Activated T-cell treated with anti-CD3 and anti-CD28 coated beads for 48 hours (primary cell): ENCODE measurements at places on chromosomes 1 and 21.

- DNase-seq: no peak
These were observed 297.2 kb downstream of the AJAP1 start for GRCh38 chr1:4951601-4952000.

- no peak for DNase-seq
These were observed 4.7 kb downstream of the SNAPIN start for GRCh38 chr1:153663211-153663610.

DNA sequence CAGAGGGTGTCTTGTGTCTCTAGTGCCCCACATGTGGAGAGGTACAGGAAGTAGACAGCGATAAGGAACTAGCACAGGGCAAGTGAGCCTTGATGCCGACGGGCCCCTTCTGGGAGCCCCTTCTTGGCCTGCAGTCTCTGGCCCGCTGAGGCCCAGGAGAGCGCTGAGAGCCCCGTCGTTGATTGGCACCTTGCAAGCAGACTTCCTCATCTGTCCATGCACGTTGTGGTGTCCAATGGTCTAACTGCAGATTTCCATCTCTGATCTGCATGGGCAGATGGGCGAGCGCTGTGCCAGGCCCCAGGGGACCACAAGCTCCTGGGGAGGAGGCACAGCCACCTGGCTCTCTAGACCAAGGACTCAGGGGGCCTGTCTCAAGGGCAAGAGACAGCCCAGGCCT is 32.4 kb downstream of the PLEKHA6 start:
- no peak for DNase-seq

GRCh38 chr1:211735208-211736170 is 60.1 kb upstream of the NEK2 start:
- no peak for DNase-seq

GRCh38 chr1:67919274-67920072 is 86.2 kb upstream of the GNG12 start:
- no peak for DNase-seq

DNA sequence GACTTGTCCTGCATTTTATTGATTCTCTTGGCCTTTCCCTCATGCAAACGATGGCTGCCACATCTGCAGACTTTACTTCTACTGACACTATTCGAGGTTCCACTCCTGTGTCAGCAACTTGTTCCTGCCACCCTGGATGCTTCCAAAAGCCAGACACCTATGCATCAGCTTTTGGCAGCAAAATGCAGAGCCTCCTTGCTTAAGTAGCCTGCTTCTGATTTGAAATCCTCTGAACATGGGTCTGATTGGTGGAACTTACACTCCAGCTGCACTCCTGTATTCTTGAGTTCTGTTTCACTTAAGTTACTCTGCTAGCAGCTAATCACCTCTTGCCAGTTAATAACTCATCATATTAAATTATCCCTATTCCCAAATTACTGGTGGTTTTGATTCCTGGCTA is 152.1 kb upstream of the FMN2 start:
- no peak for DNase-seq

- peak; percentile 62 for DNase-seq
These were observed 37.2 kb upstream of the ETS2 start for GRCh38 chr21:38768471-38769063.

DNA sequence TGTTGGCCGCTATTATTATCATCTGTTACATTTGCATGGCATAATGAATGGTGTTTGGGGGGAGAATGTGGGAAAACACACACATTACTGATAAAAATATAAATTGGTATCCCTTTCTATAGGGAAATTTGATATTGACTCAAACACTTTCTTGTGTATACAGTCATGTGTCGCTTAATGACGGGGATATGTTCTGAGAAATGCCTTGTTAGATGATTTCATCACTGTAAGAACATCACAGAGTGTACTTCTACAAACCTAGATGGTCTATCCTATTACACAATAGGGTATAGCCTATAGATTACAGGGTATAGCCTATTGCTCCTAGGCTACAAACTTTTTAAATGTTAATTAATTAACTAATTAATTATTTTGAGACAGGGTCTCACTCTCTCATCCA is 67.2 kb upstream of the B3GALNT2 start:
- DNase-seq: no peak

DNA sequence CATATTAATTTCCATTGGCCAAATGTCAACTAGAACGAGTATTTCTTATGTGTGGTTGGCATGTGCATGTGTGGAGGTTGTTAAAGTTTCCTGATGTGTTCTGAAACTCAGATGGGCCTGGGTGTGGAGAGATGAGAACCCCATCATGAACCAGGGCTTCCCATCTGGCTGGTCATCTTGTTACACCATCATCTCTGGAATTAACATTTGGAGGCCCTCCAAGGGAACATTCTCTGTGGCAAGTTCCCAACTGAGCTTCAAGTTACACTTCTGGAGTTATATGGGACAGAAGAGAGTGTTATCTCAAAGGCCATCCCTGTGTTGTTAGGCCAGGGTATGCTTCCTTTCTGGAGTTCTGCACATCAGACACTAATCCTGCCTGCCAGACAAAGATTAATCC is 183.6 kb downstream of the TTLL7 start:
- no peak for DNase-seq
